Stimulated activated CD4-positive, alpha-beta T cell treated with anti-CD3 and anti-CD28 coated beads, Interleukin-2, amount 100 ng/mL, for 4 hours (primary cell): ENCODE measurements at places on chromosomes 7 and 10.

GRCh38 chr7:47314728-47315607 is 266.9 kb downstream of the TNS3 start:
- no peak for DNase-seq

DNA sequence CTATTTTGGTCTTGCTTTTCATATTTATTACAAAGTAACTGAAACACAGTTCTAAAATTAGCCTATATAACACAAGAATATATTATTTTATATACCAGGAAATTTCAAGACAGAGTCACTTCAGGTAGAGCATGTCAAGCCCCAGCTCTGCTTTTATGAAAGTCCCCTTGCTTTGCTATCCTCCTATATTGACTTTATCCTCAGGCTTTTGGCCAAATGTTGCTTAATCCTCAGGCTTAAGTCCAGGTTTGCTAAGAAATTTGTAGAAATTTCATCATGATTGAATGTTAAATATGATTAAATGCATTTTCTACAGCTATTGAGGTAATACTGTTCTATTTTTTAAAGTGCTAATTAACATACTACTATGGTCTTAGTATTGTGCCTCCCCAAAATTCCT is 227.6 kb downstream of the FZD1 start:
- no peak for DNase-seq

- no peak for DNase-seq
Measured at GRCh38 chr10:48446785-48447184, 140.3 kb downstream of the MAPK8 start.

DNA sequence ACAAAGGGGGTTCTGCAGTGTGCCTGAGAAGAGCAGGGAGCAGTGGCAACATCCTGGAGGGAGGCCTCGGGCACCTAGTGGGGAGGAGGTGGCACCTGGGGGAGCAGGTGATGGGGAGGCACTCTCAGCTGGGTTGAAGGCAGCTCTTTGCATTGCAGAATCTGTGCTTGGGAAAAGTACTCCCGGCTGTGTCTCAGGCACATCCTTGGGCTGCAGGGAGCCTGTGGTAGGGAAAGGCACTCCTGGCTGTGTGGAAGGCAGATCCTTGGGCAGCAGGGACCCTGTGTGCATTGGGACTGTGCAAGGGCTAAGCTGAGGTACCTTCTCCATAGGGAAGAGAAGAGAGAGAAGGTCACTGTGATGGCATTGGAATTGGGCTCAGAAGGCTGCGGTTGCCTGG is 52.8 kb upstream of the ANTXRL start:
- no peak for DNase-seq

DNA sequence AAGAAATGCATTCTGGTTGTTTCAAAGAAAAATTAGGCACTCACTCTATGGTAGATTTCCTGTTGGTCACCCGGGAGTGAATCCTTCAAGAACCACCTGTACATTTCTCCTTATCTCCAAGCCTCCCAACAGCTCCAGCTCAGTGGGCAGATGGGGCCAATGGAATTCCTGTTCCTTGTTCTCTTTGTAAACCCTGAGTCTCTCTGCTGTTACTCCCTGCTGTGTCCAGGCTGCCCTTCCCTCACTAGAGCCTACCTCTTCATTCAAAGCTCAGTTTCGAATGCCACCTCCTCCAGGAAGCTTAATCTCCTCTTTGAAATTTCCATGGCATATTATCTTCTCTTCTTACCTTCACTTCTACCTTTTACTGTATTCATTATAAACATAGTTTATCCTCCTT is 3.5 kb upstream of the BMPER start:
- DNase-seq, result no peak

DNA sequence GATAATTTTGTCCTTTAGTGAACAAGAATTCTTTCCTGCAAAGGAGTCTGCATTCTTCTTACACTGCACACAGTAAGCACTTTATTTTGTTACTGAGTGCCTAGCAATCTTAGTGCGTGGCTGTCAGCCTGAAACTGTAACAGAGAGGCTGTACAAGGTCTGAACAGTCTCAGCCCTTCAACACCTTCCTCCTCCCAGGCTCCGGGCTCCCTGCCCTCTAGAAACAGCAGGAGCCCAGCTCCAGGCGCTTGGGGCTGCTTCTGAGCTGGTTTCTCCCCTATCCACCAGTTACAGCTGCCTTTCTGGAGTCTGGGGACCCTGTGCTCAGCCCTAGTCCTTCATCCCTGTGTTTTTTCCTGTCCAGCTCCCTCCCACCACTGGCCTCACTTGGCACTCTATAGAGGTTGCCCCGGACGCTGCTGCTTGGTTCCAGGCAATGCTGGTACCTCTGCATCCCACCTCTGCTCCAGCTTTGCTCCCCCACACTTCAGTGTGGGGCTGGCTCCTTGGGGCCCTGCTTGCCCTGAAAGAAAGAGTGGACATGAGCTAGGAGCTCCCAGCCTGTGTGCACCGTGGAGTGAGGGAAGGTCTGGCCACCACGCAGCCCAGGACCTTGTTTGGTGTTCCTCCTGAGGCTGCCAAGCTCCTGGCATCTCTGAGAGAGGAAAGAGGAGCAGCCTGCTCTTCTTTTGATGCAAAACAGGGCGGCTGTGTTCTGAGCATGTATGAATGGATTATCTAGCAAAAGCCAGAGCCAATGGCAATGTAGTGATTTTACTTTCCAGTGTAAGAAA is 251.2 kb upstream of the GRB10 start:
- no peak for DNase-seq

GRCh38 chr10:50375051-50375452 is 123.7 kb upstream of the ASAH2 start:
- no peak for DNase-seq

DNA sequence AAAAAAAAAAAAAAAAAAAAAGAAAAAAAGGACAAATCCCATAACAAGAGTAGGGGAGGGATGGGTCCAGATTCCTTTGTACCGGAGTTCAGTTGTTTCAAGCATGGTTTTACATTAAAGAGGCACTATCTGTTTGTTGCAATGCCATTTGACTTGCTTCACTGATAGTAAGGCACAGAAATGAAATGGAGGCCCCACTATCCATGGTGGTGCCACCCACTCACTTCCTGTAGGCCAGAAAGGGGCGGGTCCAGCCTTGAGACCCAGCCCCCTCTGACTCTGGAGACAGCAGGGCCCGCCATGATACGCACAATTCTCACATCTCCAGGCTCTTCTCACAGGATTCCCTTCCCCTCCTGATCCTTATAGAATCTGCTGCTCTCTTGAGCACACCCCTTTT is 100.0 kb downstream of the CLEC2L start:
- no peak for DNase-seq

GRCh38 chr10:129361676-129362376 is 105.2 kb upstream of the MGMT start:
- DNase-seq, result no peak

DNA sequence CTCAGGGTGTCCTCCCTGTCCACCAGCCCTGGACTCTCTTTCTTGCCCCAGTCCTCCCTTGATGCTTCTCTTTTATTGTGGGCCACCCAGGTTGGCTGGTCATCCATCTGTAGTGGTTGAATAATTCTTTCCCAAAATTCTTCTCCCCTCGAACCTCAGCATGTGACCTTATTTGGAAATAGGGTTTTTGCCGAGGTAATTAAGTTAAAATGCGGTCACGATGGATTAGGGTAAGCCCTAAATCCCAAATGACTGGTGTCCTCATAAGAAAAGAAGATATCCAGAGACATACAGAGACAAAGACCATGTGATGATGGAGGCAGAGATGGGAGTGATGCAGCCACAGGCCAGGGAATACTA is 74.3 kb downstream of the GFRA1 start:
- no peak for DNase-seq

GRCh38 chr7:26629696-26630095 is 234.7 kb downstream of the SKAP2 start:
- DNase-seq, result no peak

DNA sequence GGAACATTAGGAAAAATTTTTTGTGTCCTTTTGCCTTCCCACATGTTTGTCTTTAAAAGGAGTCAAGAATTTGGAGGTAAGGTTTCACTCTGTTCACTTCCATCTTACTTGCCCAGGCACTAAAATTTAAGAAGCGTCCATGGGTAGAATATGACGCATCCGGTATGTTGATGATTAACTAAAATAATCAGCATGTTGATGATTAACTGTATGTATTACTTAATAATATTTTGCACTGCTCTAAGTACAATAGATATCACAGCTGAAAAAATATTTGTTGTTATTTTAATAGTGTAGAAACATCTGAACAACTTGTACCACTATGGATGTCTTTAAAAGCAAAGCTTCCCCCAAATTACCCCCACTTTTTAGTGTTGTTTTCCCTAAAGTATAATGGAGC is 11.5 kb downstream of the ANKRD22 start:
- no peak for DNase-seq

- DNase-seq, result no peak
Measured at GRCh38 chr10:125773687-125774543, 1.7 kb downstream of the MMP21 start.

DNA sequence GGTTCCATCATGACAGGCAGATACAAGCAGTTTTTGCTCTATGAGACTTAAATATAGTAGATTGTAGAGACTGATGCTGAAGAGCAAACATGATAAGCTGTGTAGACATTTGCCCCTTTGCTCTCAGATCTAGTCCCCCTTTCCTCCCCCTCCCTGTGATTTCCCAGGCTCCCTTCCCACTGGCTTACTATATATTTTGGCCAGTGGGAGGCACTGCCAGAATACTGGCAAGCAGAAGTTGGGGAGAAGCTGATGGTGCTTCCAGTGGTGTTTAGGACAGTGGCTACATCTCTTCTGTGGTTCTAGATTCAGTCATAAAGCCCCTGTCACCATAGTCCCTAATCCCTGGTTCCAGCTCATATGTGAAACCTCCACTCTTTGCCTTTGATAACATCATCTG is 156.1 kb upstream of the STEAP4 start:
- no peak for DNase-seq

GRCh38 chr7:828793-829561 is 3.3 kb upstream of the SUN1 start:
- no peak for DNase-seq

- no peak for DNase-seq
Measured at GRCh38 chr7:103664577-103664976, 218.6 kb upstream of the SLC26A5 start.

DNA sequence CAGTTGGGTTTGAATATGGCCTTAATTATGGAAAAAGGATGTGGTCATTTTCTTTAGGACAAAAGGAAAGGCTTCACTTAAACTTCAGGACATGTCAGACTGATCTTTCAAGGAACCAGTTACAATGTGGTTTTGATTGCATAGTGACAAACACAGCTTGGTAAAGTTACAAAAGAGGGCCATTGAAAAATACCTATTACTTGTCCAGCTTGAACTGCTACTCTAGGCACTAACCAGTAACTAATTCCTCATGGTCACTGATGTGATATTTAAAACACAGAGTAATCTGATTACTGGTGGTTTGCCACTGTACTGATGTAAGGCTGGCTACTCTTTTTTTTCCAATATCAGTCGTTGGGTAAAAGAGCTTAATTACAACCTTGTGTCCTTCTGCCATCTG is 22.6 kb downstream of the TES start:
- DNase-seq, result no peak

- peak; percentile 4 for DNase-seq
Measured at GRCh38 chr7:74452748-74453321, 871 bp upstream of the GTF2IRD1 start.

GRCh38 chr10:133276100-133276434 is 601 bp downstream of the ADAM8 start:
- DNase-seq, result no peak

DNA sequence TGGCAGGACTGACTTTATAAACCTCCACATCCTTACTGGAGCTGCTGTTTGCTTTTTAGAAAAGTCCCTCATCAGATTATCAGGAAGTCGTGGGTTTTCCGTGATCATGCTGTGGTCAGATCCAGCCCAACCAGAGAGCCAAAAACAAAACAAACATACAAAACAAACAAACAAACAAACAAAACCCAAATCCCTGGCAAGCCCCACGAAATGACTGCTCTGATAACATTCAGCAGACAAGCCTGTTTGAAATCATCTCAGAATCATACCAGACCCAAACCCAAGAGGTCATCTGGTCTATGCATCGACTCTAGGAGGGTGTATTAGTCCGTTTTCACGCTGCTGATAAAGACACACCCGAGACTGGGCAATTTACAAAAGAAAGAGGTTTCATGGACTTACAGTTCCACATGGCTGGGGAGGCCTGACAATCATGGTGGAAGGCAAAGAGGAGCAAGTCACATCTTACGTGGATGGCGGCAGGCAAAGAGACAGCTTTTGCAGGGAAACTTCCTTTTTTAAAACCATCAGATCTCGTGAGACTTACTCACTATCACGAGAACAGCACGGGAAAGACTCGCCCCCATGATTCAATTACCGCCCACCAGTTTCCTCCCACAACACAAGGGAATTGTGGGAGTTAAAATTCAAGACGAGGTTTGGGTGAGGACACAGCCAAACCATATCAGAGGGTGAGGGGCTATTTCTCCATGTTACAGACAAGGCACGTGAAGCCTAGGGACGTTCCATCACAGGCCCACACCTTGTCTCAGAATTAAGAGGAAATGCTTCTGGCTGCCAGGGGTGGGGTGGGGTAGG is 85.7 kb downstream of the PARP12 start:
- no peak for DNase-seq

- DNase-seq, result no peak
Measured at GRCh38 chr7:140262242-140262903, 85.6 kb upstream of the KDM7A start.

GRCh38 chr7:142407939-142408570 is 150.2 kb upstream of the PRSS58 start:
- no peak for DNase-seq

- DNase-seq, result no peak
Measured at GRCh38 chr10:121322776-121323175, 275.5 kb downstream of the FGFR2 start.

GRCh38 chr10:27470885-27471284 is 33.2 kb upstream of the RAB18 start:
- no peak for DNase-seq

- no peak for DNase-seq
Measured at GRCh38 chr7:98771519-98771918, 98.3 kb downstream of the TMEM130 start.

GRCh38 chr10:102648269-102648888 is 4.1 kb downstream of the TRIM8 start:
- no peak for DNase-seq

GRCh38 chr10:122567056-122567660 is 6.6 kb downstream of the DMBT1 start:
- no peak for DNase-seq

DNA sequence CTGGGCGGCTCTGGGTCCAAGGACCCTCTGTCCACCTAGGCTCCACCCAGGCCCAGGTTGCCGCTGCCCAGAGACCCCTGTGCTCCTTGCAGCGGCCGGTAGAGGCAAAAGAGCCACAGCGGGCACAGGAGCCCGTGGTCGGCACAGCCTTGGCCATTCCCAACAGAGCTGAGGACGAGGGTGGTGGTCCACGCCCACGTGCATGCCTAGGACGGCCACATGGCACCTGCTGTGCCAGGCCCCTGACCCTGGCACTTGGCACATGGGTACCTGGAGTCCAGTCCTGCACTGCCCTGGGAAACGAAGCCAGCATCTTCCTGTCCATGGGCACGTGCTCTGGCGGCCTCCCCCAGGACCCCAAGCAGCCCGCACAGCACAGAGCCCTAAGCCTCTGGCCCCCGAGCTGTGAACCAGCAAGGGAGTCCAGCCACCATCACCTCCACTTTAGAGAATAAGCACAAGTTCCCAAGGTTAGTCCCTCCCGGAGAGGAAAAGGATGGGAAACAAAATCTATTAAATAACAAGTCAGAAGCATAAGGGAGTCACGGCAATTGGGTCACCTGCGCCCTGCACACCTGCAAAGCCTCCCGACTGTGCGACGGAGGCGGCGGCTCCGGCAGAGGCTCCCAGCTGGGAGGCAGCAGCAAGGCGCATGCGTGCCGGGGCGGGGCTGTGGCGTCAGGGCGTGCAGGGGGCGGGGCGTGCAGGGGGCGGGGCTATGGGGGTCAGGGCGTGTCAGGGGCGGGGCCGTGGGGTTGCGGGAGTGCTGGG is 59.1 kb downstream of the STK32C start:
- peak; percentile 52 for DNase-seq

- DNase-seq, result peak; percentile 6
Measured at GRCh38 chr10:112115781-112116385, 67.7 kb downstream of the GPAM start.
